ENCODE measurements at places on chromosomes 12 and 14.

- DNase-seq = no peak
Observed at GRCh38 chr12:82593143-82593542, 93.6 kb upstream of the TMTC2 start.

GRCh38 chr14:34387974-34388516 is 74.0 kb downstream of the SPTSSA start:
- DNase-seq = no peak

- DNase-seq = no peak
Observed at GRCh38 chr12:68222326-68222725, 3.3 kb downstream of the IL26 start.

- no peak for DNase-seq
Observed at GRCh38 chr14:52937306-52937705, 13.5 kb downstream of the FERMT2 start.

GRCh38 chr12:28026701-28027100 is 54.2 kb upstream of the PTHLH start:
- no peak for DNase-seq

DNA sequence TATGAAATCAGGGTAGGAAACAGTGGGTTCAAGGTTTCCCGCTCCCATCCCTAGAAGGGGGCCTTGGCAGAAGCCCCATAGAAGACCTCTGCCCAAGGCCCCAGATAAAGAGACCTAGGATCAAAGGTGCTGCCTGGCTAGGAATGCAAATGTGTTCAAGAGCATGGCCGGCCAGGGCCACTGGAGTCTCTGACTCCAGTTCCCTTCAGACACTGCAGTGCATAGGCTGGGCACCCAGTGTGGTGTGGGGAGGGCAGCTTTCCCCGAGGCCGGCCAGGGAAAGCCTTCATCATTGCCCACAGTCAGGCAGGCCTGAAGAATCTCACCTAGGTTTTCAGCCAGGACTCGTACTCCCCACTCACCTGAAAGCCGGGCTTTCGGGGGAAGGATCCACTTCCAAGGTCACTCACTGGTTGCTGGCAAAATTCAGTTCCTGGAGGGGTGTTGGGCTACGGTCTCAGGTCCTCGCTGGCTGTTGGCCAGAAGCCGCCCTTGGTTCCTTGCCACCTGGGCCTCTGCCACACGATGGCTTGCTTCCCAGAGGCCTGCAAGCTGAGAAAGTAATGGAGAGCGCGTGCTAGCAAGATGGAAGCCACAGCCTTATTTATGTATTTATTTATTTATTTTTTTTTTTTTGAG is 9.7 kb upstream of the PEBP1 start:
- DNase-seq = no peak

GRCh38 chr14:64865992-64866391 is 13.7 kb downstream of the SPTB start:
- no peak for DNase-seq

DNA sequence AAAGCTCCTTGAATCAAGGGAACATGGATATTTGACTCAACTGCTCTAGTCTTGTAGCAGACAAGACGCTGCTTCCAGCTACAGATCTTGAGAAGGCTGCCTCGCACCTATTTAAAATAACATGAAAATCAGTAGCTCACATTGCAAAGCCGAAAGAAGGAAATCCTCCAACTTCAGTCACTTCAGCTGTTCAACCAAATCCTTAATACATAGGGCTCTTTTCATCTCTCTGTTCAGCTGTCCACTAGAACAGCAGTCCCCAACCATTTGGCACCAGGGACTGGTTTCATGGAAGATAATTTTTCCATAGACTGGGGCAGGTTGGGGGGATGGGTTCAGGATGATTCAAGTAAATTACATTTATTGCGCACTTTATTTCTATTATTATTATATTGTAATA is 1116.0 kb upstream of the TMEM132C start:
- DNase-seq = no peak

DNA sequence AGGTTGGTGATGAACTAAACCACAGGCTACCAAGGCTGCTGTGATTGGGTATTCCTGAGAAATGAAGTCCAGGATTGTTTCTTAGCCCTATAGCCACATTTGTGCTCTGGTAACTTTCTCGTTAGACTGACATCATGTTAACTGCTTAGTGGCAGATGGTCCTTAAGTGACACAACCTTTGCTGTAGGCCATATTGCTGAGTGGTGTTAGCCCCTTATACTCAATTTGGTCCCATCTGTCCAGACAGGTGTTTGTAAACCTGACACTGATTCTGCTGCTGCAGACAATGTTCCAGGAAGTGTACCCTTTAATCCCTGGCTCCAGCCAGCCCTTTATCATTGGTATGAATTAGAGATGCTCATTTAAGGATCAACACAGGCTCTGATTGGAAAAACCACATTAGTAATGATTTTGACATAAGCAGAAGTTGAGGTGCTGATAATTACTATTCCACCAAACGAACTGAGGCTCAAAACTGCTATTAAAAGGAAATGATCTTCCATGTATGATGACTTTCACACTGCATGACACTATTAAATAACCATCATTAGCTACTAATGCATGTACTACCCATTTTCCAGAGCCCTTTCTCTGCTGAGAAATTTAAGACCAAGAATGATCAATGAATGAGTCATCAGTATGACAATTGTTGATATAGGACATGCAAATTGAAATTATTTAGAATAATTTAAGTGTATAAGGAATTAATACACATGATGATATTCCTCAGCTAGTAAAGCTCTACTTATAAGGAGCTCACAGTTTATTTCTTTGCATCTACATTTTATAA is 3.6 kb upstream of the SSTR1 start:
- no peak for DNase-seq

GRCh38 chr14:103696070-103696402 is 19.2 kb downstream of the XRCC3 start:
- no peak for DNase-seq

DNA sequence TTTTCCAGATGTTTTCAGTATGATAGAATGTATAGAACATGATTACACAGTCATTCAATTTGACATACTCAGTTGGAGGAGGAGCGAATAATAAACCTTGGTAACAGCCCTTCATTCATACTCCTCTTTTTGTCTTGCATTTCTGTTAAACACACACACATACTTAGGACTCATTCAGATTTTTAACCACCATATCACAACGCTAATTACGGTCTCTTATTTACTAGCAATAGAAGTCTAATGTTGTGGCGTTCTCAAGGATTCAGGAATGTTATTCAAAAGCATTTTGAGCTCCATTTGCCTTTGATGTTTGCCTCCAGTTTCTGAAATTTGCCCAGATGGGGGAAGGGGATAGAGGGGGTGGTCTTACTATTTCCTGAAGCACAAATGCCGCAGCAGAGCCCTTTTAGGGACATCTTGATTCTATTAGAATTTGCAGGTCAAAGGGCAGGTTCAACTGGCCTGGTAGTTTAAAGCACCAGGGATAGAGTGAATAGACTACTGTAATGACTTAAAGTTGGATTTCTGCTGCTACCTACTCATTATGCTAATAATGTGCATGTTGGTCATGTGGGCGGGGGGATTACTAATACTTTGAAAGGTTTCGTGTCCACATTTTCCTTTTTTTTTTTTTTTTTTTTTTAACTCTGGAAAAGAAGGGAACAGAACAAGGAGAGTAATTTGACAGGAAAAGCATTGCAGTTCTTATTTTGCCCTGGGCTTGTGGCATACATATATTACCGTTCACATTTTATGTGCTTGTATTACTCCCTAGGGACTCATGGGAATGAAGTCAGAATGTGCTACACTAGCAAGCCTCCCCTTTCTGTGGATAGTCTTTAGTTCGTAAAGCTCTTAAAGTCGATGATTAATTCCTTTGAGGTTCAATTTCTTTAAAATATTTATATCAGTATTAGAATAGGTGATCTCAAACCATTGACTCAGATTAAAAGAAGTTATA is 226.8 kb downstream of the FBXL14 start:
- DNase-seq = no peak

GRCh38 chr12:106301241-106301610 is 1.3 kb upstream of the TCP11L2 start:
- no peak for DNase-seq

DNA sequence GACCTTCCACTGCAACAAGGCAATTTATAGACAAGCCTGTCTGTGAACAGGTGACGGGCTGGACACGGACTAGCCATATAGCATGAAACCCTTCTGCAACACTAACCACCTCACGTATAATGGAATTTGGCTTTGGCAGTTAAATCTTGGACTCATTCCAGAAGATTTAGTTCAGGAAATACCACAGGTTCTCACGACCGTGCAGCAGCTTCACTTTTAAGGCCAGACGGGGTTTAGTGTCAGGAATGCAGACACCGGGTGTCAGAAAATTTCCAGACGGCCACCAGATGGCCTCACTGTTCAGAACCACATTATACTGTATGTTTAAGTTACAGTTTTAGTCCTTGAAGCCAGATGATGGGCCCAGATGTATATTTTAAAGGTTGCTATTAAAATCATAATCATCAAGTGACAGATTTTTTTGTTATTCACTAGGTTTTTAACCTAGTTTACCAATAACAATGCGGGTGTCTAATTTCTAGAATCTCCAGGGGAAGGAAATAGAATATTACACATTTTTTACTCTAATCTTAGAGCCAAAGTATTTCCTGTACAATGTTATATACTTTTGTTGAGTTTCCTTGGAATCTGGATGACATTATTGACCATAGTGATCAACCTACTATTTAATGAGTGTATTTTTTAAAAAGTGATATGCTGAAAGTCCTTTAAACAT is 90.5 kb upstream of the TMPO start:
- peak; percentile 72 for DNase-seq

DNA sequence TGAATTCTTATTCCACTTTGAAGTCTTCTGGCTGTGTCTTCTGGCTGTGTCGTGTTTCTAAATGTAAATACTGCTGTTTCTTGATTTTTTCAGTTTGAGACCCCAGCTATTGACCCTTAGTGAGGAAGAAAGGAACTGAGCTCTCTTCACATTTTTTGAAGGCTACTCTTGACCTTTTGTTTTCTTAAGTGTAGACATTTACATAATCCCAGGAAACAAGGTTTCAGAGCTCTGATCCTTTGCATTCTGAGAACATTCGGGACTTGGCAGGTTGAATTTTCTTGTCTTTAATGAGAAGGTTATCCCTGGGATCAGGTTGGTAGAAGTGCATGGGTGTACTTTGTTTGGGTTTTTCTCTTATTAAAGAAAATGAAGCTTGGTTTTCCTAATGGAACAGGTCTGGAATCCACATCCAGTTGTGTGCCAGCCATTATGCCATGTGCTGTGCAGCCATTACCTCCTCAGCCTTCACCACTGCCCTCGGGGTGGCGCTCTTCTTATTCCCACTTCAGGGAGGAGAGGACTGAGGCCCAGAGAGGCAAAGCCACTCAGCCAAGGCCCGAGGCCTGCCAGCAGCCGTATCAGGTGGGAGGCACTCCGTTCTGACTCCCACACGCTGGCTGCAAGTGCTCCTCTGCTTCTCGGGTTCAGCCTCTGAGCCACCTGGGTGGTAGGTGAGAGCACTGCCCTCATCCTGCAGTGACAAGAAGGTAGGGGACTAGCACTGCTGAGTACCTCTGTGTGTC is 120.9 kb downstream of the BEGAIN start:
- no peak for DNase-seq

DNA sequence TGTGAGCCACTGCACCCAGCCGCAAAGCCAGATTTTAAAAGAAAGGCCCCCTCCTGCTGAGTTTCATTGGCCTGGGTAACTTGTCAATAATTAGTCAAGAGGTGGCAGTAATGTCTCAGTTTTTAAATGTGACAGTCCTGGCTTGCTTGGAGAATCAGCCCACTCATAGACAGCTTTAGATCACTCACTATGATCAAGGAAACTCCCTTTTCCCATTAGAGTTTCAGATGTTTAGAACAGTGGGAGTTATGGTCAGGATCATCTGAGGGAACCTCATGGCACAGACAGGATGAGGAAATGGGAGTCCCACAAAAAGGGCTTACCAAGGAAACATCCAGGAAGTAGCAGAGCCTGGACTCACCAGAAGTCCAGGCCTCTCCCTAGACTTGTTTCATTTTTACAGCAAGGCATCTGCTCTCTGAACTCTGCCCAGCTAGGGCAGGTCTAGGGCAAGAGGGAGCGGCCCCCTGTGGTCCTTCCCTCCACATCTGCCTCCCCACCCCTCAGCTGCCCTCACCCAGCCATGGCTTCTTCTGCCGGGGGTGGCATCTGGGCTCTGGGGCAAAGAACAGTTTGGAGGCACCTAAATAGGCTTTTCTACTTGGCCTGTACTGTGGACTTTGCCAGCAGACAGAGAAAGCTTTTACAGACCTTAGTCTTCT is 11.2 kb downstream of the BCL2L14 start:
- peak; percentile 38 for DNase-seq

DNA sequence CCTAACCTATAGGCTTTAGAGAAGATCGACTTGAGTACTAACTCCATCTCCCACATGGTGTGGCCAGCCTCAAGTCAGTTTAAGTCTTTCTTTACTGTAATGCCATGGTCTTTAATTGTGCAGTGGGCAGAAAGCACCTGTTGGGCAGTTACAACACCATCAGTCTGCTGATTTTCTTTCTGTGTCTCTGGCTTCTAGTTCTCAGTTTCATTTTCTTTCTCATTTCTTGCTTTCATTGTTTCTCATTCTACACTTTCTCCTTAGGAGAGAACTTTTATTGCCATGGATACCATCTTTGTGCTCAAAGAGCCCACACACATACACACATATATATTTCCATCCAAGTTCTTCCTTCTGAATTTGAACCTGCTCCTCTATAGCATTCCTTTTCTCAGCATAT is 96.1 kb upstream of the SLC16A7 start:
- DNase-seq = no peak

GRCh38 chr14:51561141-51561540 is 90.6 kb upstream of the FRMD6 start:
- DNase-seq = no peak

DNA sequence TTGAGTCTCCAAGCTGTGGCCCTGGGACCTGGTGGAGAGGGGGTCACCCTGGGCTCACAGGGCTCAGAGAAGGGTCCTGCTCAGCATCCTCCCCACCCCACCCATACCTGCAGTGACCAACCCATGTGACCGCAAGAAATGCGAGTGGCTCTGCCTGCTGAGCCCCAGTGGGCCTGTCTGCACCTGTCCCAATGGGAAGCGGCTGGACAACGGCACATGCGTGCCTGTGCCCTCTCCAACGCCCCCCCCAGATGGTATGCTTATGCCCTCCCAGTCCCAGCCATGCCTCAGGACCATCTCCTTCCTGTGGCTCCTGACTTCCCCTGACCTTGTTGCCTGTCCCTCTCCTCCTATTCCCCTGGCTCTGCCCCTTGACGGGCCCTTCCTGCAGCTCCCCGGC is 6.7 kb upstream of the NXPH4 start:
- DNase-seq = no peak

GRCh38 chr12:119417440-119417839 is 82.9 kb downstream of the CCDC60 start:
- DNase-seq = no peak

DNA sequence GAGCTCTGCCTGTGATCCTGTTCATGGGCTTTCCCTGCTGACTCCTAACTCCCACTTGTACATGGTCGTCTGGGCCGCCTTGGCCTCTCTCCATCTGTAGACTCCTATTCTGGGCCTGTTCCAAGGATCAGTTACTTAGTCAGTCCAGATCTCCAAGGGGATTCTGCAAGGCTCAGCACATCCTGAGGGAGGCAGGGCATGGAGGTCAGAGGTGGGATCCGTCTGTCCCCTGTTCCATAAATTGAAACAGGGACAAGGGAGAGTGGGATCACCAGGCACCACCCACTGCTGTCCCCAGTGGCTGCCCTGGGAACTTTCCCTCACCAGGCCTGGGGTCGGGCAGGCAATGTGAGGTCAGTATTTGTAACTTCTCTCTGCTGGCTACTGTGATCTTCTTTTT is 43.5 kb downstream of the KCTD10 start:
- DNase-seq = no peak

GRCh38 chr14:29724991-29725390 is 202.7 kb downstream of the PRKD1 start:
- DNase-seq = no peak

GRCh38 chr12:68483592-68484383 is 126.9 kb upstream of the RAP1B start:
- no peak for DNase-seq

All from RPMI8226 (cell line).